ENCODE measurements at places on chromosomes 11 and 22. TPM values are rescaled to one million over a fixed set of nuclear protein-coding genes. Genes with fewer than 3 reads are reported as not detected.

KCNK4 gene
- not detected for total RNA-seq

PRAME gene
- total RNA-seq, result not detected

LSP1 gene
- total RNA-seq, result 134 TPM

TMEM179B gene
- 66.8 TPM for total RNA-seq

Data from suprapubic skin (tissue), 4 donors.